Vein endothelial cell (primary cell): ENCODE measurements at places on chromosomes 12 and 14. TPM values are rescaled to one million over a fixed set of nuclear protein-coding genes. Genes with fewer than 3 reads are reported as not detected.

The SMIM41 gene
- 0.19 TPM in 1 of 2 replicates, not detected in the other for total RNA-seq

The NYNRIN gene
- total RNA-seq = 14.6 and 28.7 TPM in 2 replicates

The KRT74 gene
- not detected in 2 replicates for total RNA-seq

The CCDC196 gene
- not detected in 2 replicates for total RNA-seq

The MUCL1 gene
- not detected in 2 replicates for total RNA-seq

The SLC8B1 gene
- total RNA-seq = 21.9 and 25.1 TPM in 2 replicates

The C12orf76 gene
- total RNA-seq = 9.8 and 13.4 TPM in 2 replicates

The KRT82 gene
- not detected in 2 replicates for total RNA-seq

The SOX5 gene
- 1.5 and 2.6 TPM in 2 replicates for total RNA-seq

The ZBTB25 gene
- 4.6 and 5.7 TPM in 2 replicates for total RNA-seq

The FOXN3 gene
- total RNA-seq = 37.5 and 47.4 TPM in 2 replicates

The PROX2 gene
- total RNA-seq = under 0.01 TPM in 1 of 2 replicates, not detected in the other

The IFNG-AS1 gene
- total RNA-seq = not detected in 2 replicates

The C14orf132 gene
- total RNA-seq = 0.98 and 5.3 TPM in 2 replicates

The NAV3 gene
- total RNA-seq = 33.0 and 53.9 TPM in 2 replicates
